ENCODE measurements at places on chromosomes 2 and 18.

- no peak for DNase-seq
These were observed 51.9 kb upstream of the LYPD1 start for GRCh38 chr2:132721938-132722337.

DNA sequence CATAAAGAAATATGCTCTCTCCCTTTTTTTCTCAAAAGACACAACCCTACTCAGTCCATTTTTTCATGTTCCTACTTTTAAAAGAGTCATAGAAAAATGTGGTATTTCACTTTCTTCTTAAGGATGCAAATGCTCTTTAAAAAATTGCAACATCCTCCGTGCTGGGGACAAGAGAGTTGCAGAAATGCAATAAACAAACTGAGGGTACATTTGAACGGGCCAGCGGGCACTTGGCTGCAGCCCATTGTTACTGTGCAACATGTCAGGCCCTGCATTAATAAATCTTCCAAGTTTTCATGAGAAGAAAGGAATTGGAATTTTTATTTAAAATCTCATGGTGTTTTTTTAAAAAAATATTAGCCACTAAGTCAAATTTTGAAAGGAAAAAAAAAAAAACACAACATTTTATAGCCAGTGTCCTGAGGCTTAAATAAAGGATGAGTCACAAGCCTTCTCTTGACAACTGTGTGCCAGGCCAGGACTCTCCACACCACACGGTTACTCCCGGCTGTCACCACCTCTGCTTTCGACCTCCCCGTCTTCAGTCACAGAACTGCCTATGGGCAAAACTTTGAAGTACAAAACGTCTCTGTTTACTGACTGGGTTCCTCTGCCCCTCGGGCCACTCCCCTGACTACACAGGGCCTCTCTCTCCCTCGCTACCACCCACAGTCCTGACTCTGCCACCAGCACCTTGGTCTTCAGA is 57.5 kb upstream of the MFF start:
- DNase-seq = no peak

DNA sequence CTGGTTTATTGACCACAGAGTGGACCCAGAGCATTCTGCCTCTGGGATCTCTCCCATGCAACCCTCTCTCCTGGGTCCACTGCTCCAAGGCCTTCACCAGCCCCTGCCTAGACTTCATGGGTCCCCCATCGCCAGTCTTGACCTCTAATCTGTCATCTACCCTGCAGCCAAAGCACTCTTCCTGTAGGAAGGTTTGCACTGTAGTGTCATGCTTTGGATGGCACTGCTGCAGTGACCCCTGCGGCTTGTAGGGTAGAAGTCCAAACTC is 41.7 kb downstream of the MYO7B start:
- no peak for DNase-seq

GRCh38 chr18:13376841-13377351 is 158.3 kb downstream of the LDLRAD4 start:
- DNase-seq = no peak

- no peak for DNase-seq
These were observed 55.7 kb downstream of the ZC3H8 start for GRCh38 chr2:112199188-112199587.

Measured in NCI-H446 (cell line).